ENCODE measurements at places on chromosomes 4 and X. TPM values are rescaled to one million over a fixed set of nuclear protein-coding genes. Genes with fewer than 3 reads are reported as not detected.
A peak's percentile ranks its signal among the peaks of the same experiment; 100 is the strongest.

- no peaks in the 10 kb centered on the region for H3K27me3 ChIP-seq
- no peak for DNase-seq
- H3K4me1 ChIP-seq, result peaks cover 3% of the 10 kb centered on the region
- H3K36me3 ChIP-seq, result peaks cover 18% of the 10 kb centered on the region
- no peak overlapping the region for H3K4me3 ChIP-seq
These were observed 305 bp upstream of the MAB21L2 start for GRCh38 chr4:150581641-150582051.

- peaks cover 10% of the 10 kb centered on the region for H3K4me1 ChIP-seq
- H3K36me3 ChIP-seq, result no peaks in the 10 kb centered on the region
- H3K4me3 ChIP-seq, result no peak overlapping the region
- peak overlapping the region; percentile 78 for H3K27ac ChIP-seq
- H3K27me3 ChIP-seq, result no peaks in the 10 kb centered on the region
- DNase-seq, result no peak
These were observed 33.9 kb upstream of the SLC9A7 start for GRCh38 chrX:46792810-46793188.

DNA sequence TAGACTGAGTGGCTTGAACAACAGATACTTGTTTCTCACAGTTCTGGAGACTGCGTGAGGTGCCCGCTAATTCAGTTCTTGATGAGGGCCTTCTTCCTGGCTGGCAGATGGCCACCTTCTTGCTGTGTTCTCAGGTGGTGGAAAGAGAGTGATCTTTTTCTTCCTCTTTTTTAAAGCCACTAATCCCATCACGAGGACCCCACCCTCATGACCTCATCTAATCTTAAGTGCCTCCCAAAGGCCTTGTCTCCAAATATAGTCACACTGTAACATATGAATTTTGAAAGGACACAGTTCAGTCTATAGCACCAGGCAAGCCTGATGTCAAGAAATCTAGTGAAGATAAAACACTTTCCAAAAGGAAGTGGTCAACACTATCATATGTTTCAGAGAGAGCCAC, 12.4 kb downstream of the VAMP7 start:
- no peak overlapping the region for H3K4me3 ChIP-seq
- H3K36me3 ChIP-seq, result peaks cover 66% of the 10 kb centered on the region
- no peaks in the 10 kb centered on the region for H3K27me3 ChIP-seq
- DNase-seq, result no peak

- H3K36me3 ChIP-seq, result no peaks in the 10 kb centered on the region
- no peaks in the 10 kb centered on the region for H3K27me3 ChIP-seq
- no peak overlapping the region for H3K27ac ChIP-seq
- no peaks in the 10 kb centered on the region for H3K4me1 ChIP-seq
- H3K4me3 ChIP-seq, result no peak overlapping the region
- no peak for DNase-seq
These were observed 10.0 kb downstream of the TXLNG start for GRCh38 chrX:16796298-16796697.

- no peak overlapping the region for H3K4me3 ChIP-seq
- H3K36me3 ChIP-seq, result no peaks in the 10 kb centered on the region
- no peaks in the 10 kb centered on the region for H3K27me3 ChIP-seq
- no peak for DNase-seq
- H3K4me1 ChIP-seq, result no peaks in the 10 kb centered on the region
These were observed 382.9 kb downstream of the HNRNPD start for GRCh38 chr4:81990898-81991297.

DNA sequence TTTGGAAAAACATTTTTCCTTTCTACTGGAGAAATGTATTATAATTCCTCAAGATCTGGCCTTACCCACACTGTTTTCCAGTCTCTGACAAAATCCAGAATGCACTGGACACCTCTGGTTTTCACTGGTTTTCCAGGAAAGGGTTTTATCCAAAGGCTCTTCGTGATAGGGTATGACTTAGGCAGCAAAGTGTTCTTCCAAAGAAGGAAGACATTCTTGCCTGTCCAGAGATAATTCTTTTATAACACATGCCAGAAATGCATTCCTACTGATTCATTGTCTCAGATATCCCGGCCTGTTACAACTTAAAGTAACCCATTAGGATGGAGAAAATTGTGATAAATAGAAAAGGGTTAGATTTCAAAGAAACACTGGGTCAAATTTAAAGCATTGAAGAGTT, 2343.1 kb downstream of the PCDH7 start:
- DNase-seq, result no peak
- H3K27ac ChIP-seq, result no peak overlapping the region

- H3K27ac ChIP-seq, result peak overlapping the region; percentile 82
- H3K36me3 ChIP-seq, result peaks cover 32% of the 10 kb centered on the region
- peaks cover 47% of the 10 kb centered on the region for H3K4me1 ChIP-seq
- H3K4me3 ChIP-seq, result no peak overlapping the region
These were observed 17.3 kb downstream of the TBC1D14 start for GRCh38 chr4:6926681-6927478.

- H3K4me1 ChIP-seq, result peaks cover 18% of the 10 kb centered on the region
- no peak for DNase-seq
- H3K27me3 ChIP-seq, result no peaks in the 10 kb centered on the region
- peaks cover 38% of the 10 kb centered on the region for H3K36me3 ChIP-seq
- H3K27ac ChIP-seq, result no peak overlapping the region
These were observed 29.2 kb downstream of the SMIM14 start for GRCh38 chr4:39609454-39609931.

AMOT gene
- not detected for total RNA-seq
